ENCODE measurements at places on chromosomes 2 and 18.

DNA sequence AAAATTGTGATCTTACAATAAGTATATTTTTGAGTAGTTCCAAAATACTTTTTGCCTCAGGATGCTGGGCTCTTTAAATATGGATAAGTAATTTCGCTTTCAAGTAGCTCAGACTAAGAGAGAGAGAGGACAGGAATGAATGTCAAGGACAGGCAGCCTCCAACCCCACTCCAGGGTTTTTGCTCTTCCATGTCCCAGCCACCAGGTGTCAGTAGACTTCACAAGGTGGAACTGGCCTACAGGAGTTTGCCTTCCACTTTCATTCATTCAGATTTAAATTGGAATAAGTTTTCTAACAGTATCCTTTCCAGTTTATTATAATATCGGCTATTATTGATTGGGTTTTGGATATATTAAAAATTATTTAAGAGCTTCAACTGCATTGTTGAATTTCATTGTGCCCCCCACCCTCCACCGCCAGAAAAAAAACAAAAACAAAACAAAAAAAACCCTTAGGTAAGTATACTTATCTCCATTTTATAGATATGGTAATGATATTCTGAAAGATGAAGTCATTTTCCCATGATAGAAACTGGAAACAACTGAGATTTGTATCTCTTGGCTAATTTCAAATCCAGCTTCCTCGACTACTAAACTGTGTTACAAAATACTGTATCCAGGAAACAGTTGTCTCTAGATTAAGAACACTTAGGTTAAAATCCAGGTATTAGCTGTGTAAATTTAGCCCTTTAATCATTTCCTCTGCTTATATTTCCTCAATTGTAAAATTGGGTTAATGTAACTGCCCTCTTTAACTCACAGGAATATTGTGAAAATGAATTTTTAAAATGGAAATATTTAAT is 793.1 kb downstream of the ERBB4 start:
- no peak for DNase-seq

DNA sequence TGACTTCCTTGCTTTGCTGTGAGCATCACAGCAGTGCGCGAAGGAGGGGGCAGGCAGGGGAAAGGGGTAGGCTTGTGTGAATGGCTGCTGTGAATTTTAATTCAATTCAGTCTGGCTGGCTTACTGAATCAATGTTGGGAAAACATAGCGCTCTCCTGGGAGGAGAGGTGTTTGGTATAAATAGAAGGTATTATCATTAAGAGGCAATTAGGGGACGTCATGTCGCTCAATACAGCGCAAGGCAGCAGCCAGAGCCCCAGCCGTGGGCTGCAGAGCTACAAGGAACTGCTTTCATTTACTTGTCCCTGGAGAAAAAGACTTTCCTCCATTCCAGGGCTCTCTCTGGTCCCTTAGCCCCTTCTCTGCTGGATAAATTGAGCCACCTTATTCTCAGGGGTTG is 181.4 kb upstream of the MSH6 start:
- DNase-seq, result no peak

DNA sequence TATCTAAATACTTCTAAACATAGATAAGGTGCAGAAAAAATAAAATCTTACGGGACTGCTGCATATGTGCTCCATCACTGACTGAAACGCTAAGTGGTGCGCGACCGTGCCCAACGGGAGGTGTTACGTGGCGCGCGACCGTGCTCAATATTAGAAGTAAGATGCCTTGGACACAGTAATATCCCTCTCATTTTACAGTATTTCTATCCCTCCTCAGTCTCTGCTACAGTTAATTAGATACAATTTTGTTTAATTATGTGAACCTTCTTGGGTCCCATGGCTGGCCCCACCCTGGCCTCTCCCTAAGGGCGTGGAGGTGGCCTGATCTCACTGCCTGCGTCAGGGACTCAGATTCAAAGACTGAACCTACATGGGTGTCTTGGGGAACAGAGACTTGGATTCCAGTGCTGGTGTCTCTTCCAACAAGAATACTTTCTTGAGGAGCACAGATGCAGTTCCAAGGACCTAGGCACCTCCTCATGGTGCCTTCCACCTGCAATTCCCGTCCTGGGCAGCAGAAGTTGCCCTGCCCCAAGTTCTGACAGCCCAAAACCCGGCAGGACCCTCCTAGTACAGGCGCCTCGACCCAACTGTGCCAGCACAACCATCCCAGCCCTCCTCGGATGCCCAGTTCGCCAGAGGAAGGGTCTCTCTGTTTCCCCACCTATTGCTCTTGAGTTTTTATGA is 59.2 kb downstream of the PARD6G start:
- no peak for DNase-seq

DNA sequence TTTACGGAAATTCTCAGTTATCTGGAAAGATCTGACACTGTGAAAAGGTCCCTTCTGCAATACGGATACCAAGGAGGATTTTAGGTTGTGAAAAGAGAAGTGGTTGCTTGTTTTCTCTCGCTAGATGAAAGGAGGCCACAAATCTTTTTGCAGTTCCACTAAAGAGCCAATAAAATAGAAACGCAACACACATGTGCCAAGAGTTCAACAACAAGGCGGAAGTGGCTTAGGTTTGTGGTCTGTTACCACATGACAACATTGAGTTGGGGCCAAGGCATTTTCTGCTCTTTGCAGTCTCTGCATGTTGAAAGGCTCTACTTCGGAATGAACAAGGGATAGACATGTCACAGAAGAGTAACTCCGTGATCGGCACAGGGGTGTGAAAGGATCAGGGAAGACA is 115.7 kb upstream of the OSR1 start:
- peak; percentile 18 for DNase-seq

DNA sequence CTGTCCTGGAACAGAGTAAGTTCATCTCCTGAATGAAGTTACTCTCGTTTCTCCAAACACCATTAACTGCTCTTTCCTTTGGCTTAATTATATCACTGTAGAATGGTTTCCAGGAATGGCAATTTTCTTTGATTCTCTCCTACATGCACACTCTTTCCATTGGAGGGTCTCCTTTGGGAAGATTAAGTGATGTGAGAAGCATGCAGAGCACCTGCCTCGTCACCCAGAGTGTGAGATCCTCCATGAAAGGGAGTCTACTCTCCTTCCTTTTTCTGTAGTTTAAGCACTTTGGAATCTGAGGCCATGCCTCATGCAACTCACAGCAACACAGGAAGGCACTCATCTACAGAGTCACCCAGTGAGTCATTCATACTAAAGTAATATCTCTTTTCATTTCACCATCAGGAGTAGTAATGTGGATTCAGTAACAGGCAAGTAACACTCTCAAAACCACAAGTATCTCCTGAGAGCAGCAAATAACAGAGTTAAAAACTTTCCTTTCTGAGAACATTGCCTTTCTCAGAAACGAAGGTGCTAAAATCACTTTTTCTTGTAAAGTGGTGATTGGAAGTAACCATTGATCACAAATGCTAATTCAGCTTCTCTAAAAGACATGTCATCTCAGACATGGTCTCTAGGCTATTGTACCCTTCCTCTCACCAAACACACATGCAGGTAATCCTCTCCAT is 52.8 kb upstream of the IL1RL1 start:
- no peak for DNase-seq

- DNase-seq, result no peak
These were observed 40.6 kb upstream of the RTTN start for GRCh38 chr18:70246061-70246466.

DNA sequence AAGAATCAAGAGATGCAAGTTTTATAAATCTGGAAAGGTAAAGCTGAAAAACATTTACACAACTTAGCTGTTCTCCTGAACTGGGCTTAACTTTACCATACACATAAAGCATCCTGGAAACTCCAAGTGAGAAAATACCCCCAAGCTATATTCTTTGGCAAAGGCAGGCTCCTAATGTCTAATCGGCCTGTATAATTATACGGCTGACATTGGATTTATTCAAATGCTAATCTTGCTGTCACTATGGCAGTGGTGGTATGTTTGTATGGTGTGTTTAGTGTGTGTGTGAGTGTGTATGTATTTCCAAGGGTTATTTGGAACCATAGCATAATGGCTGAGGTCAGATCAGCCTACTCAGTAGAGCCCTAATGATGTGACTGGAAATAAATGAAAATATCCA is 1031.8 kb upstream of the ZEB2 start:
- DNase-seq, result no peak

DNA sequence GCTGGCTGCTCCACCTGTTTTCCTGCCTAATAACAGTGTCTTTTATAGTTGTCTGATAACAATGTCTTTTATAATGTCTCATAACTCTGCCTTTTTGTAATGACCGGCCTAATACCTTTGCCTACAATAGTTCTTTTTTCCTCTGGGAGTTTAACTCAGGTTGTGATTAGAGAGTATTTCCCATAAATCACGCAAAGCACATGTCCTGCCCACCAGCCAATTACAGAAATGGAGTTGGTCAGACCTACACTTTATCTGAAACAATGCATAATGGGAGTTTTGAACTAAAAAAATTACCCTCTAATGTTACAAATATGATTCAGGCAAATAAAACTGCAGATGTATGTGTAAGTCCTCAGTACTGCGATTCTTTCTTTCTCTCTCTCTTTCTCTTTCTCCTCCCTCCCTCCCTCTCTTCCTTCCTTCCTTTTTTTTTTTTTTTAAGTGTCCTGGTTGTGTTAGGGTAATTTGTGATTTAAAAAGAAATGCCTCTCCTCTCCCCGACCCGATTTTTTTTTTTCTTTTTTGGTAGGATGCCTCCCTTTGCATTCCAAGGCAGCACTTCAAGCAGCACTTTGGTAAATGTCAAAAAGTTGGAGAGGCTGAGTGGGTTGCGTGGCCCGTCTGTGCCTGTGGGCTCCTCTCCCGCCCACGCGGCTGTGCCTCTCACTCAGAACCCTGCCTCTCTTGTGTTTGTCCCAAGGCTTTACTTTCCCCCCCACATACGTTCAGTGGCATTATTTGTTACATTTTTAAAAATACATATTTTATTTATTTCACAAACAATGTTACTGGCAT is 147.3 kb downstream of the AGAP1 start:
- no peak for DNase-seq

DNA sequence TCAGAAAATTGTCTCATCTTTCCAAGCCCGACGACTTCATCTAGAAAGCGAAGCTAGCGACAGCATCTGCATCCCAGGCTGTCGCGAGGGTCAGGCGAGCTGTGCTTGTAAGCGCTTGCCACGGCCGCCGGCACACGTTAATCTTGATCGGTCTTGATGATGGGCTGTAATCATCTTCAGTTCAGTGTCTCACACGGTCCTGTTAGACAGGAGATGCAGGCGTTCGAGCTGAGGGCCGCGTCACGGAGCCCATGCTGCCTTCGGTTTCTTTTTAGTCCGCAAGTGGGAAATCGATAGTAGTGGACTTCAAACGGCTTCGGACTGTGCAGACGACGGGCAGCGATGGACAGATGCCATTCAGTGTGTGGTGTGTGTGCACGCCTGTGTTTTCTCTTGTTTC is 43.6 kb downstream of the ADI1 start:
- no peak for DNase-seq

DNA sequence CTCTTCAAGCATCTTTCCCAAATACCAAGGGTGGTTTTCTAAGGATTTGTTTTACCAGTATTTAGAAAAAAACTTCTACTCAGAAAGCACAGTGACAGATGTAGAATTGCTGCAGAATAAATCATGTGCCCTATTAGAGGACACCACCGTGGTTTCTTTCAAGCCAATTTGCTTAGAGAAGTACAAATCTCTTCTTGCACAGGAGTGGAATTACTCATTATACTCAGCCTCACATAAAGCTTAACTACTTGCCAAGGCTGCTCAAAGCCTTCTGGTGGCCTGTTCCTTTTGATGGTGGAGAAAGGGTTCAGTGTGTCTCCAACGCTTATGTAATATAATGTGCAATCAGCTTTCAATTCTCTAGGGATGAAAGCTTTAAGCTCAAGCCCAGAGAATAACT is 66.5 kb upstream of the CTNNA2 start:
- DNase-seq, result no peak

GRCh38 chr18:57441071-57441794 is 6.1 kb downstream of the ONECUT2 start:
- DNase-seq, result no peak

- no peak for DNase-seq
These were observed 81.9 kb upstream of the CHRNA1 start for GRCh38 chr2:174846218-174846617.

DNA sequence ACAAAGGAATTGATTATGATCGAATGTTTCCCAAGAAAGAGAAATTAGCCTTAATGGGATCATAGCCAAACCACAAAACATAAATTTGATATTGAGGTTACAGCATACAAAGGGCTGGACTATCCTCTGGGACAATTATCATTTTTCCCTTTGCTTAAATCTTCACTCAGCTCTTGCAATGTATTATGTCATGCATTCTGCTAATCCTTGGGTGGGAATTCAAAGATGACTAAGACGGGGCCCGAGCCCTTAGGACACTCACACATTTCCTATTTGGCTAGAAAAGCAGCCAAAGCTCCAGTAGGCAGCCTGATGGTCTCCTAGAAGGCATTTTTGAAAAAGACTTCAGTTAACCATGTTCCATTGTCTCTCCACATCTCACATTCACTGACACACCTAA is 17.2 kb upstream of the NMI start:
- no peak for DNase-seq

DNA sequence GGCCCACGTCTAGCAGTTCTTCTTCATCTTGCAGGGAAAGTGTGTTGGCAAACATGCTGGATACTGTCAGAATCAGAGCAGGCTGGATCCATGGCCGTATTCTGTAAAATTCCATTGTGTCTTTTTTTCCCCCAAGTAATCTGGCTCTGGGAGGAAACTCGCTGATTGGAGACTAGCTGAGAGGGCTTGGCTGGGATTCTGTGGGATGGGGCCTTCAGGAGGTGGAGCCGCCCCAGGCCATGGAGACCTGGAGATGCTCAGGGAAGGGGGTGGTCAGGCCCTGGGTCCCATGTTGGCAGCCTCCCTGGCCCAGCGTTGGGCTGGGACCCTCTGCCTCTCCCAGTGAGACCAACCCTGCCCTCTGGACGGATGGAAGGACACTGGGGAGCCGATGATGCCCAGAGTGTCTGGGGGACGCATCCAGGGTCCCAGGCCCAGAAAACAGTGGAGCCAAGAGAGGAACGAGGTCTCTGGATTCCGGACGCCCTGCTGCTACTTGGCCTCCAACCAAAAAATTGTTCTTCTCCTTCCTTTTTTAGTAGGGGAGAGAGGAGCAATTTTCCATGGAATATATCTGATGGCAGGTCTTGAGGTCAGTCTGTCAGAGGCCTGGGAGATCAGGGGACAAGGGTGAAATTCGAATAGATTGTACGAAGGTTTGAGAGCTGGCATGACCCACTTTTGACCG is 114.5 kb downstream of the AGAP1 start:
- no peak for DNase-seq

- DNase-seq, result no peak
These were observed 22.4 kb upstream of the MGAT5 start for GRCh38 chr2:134231301-134231964.

- no peak for DNase-seq
These were observed 13.6 kb downstream of the ADCY3 start for GRCh38 chr2:24906466-24906865.

Data from activated T-cell treated with anti-CD3 and anti-CD28 coated beads, Interleukin-2, amount 50 U/mL, for 1 hour (primary cell).